ENCODE measurements at places on chromosomes 6 and 20.

DNA sequence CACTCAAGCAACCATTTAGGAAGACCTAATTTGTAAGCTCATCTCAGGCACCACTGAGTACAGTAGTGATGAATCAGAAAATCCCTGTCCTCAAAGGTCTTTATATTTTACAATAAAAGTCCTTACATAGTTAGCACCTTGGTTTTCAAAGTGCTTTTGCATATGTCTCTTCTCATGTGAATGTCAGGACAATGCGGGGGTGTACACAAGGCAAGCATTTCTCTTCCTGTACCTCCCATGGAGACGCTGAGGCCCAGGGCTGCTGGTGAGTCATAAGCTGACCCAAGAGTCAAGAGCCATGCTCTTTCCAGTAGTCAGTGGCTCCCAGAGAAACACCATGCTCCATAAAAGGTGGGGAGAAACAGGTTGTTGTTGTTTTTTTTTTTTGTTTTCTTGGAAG, 174.0 kb downstream of the GJA10 start:
- no peak for DNase-seq

GRCh38 chr6:46584586-46584985, 68.0 kb downstream of the CYP39A1 start:
- DNase-seq, result no peak

DNA sequence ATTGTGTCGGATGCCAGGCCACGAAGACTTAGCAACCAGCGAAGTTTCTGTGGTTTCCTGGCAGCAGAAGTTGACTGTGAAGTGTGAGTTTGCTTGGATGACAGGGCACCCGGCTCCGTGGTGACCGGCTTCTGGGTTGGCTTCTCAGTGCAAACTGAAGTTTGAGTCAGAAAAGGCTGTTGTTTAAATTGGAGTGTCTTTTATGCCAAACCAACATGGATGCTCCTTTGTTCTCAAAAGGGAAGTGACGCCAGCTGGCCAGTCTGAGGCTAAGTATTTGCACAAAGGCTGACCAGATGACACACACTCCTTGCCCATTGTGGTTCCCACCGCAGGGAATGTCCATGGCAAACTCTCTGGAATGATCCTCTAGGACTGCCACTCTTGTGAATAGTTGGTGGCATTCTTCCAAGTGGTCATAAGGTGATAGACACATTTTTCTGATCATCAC, 164.8 kb upstream of the QKI start:
- no peak for DNase-seq

DNA sequence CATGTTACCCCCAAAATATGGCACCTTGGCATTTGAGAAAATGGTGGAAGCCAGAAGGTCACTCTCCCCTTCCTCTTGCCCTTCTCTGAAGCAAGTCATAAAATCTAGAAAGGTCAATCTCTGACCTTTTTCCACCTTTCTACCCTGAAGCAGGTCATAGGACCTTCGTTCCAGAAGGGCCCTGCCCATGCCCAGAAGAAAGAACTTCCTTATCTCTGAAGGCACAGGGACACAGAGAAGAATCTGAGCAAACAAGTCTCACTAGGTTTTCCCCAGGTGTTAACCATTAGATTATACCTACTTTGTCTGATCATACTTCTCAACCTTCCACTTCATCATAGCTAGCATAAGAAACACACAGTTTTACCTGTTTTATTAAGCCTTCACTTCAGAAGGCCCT, 42.5 kb downstream of the SMPDL3A start:
- DNase-seq, result no peak

- DNase-seq, result no peak
Observed at GRCh38 chr20:31548820-31549512, 34.7 kb downstream of the HM13 start.

DNA sequence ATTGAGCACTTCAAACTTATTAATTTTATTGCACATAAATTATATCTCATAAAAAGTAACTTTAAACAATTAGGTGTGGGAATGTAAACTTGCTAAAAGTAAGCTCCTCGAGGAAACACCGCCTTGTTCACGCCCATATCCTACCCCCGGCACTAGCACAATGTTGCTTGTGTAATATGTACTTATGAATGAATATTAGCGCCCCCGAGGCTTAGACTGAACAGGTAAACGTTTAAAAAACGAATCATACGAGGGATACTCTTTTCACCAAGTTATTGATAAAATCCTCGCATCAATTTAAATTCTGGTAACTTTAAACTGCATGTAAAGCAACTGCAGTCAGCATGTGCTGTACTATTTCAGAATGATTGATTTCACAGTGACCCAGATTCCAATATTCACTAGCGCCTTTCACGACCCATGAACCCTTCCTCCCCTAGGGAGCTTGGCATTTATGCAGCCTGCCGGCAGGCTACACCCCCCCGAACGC, 637 bp downstream of the TFB1M start:
- no peak for DNase-seq

DNA sequence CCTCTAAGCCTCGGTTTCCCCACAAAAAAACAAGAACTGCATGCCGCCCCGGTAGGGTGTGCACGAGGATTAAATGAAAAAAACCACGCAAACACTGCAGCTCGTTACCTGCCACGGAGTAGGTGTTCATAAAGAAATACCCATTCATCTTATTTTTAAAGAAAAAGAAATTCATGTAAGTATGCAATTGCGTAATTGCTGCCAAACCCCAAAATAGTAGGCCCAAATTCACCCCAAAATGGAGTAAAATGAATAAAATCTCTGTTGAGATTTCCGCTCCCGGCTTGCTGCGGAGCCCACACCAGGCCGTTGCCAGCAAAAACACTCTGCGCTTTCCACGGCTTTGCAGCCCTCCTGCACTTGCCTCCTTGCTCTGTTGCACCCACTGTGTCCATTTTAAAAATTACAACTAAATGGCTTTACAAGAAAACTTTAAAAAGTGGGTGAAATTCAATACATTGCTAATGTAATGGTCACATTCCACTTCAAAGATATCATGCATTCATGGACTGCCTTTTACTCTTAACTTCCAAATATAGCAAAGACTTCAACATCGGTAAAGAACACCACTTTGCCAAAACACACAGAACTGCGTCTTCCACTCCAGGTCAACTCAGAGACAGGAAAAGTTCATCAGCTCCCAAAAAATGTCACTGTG, 125.0 kb downstream of the ZMYND8 start:
- no peak for DNase-seq

All from NCI-H446 (cell line).